ENCODE measurements at places on chromosomes 12 and 14.

DNA sequence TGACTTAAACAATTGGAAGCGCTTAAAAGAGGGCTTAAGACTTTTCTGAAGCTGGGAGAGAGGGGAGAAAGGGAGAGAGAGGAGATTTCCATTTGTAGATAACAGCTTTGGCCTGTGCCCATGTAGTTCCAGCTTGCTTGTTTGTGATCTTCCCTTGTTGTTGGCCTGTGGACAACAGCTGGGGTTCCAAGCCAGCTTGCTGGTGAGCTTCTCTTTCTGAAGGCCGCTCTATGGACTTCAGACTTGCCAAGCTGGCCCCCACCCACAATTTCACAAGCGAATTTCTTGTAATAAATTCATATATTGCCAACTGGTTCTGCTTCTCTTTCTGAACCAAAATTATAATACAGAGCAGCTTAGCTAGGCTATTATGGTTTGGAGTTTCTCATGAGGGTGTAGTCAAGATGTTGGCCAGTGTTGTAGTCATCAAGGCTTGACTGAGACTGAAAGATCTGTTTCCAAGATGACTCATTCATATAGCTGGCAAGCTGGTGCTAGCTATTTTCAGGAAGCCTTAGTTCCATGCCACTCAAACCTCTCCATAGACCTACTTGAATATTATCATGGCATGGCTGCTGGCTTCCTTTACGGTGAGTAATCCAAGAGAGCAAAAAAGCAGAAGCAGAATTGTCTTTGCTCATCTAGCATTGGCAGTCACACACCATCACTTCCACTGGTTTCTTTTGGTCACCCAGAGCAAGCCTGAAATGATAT lies 89.4 kb downstream of the ATP23 start:
- DNase-seq: no peak

- DNase-seq: no peak
Measured at GRCh38 chr14:56905282-56905681, 95.0 kb upstream of the OTX2 start.

DNA sequence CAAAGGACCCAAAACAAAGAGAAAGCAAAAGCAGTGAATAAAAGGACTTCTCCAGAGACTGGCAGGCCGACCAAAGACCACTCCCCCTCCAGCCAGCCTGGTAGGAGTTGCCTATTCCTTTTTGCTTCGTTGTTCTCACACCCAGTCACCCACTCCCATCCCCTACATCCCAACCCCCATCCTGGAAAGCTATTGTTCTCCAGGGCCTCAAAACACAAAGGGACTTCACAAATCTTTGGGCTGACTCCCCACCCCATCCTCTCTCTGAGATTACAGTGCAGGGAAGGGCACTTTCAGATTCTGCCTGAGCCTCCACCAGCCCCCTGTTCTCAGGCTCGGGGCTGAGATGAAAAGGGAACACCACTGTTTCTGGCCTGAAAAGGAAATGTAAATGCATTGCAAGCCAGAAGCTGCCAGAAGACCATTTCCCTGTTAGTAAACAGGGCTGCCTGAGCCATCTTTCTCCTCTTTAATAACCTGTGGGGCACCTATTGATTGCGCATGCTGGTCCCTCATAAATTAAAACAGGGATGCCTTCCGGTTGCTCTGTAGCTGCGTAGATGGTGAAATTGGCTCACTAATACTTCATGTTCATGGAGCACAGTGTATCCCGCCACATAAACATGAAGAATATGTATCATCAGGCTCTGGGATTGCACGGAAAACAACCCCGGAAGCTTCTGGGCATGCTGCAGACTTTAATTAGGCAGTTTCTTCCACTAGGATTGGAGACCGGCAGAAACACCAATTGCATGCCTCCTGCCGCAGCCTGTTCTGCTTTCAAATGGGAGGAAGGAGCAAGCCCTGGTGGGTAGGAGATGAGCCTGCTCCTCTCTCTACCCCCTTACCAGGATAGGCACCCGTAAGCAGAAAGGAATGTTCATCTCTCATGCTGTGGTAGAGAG lies 130.3 kb upstream of the FUT8 start:
- DNase-seq: no peak

GRCh38 chr14:67423424-67423823 lies 11.5 kb upstream of the PLEK2 start:
- no peak for DNase-seq

DNA sequence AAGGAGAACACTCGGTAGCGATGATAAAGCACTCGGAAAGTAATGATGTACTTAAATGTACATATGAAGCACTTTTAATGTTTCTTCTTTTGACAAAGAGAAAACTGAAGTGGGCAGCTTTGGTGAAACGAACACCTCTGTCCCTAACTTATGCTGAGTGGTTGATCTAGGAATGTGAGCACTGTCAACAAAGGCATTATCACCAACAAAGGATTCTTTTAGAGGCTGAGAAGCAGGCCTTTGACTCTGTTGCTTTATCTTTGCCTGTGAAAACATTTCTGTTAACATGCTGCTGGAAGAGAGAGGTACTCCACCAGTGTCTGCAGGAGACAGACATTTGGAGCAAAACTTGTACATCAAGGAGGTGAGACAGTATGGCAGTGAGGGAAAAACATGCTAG lies 103.2 kb upstream of the VRK1 start:
- DNase-seq: no peak

DNA sequence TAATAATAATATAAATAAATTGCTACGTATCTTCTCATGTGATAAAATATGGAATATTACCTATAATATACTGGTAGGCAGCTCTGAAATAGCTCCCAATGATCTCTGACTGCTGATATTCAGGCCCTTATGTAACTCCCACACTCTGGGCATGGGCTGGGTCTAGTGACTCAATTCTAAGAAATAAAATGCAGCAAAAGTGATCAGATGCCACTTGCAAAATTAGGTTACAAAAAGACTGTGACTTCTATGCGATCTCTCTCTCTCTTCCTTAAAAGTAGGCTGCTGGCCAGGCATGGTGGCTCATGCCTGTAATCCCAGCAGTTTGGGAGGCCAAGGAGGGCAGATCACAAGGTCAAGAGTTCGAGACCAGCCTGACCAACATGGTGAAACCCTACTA lies 10.3 kb upstream of the CACNB3 start:
- DNase-seq: no peak

DNA sequence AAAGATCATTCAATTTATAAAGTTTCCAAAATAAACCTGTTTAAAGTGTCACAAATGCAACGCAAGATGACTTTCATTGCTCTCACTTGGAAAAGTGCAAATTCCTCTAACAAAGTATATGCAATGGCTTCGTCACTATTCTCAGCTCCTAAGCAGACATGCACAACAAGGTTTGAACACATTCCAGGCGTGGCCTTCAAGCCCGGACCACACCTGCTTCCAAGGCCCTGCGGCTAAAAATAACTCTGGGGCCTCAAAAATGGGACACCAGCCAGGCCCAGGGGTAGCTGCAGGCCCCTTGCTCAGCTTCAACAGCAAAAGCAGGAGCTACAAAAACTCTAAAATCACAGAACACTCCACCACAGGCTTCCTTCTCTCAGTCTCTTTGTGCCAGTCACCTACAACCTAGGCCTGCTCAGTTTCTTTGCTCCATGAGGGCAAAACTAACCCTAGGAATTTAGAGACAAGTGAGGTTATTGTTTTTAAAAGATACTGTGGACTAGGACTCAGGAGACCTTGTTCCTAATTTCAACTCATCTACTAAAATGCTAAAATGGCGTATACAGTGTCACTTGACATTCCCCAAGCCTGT lies 29.3 kb downstream of the DUSP16 start:
- no peak for DNase-seq

GRCh38 chr12:90071996-90072395 lies 363.4 kb upstream of the ATP2B1 start:
- no peak for DNase-seq

- no peak for DNase-seq
Measured at GRCh38 chr12:132159555-132160003, 15.3 kb downstream of the NOC4L start.

- no peak for DNase-seq
Measured at GRCh38 chr14:78346747-78347146, 176.6 kb downstream of the NRXN3 start.

- no peak for DNase-seq
Measured at GRCh38 chr12:129901254-129901653, 2.6 kb downstream of the TMEM132D start.

DNA sequence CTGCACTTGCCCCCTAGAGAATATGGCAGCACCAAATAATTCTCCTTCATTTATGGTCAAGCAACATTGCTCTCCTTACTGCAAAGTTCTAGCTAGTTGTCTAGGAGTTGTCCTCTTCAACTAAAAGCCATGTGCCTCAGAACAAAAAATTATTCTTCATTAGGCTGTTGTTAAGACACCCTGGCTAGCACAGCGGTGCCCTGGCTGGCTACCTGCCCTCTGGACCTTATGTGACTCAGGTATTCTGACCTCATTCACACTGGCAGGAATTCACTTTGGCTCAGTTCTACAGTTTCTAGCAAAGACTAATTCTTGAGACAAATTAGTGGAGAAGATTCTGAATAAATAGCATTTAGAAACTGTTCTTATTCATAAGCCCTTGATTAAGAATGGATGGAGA lies 224.4 kb upstream of the KRR1 start:
- DNase-seq: no peak

DNA sequence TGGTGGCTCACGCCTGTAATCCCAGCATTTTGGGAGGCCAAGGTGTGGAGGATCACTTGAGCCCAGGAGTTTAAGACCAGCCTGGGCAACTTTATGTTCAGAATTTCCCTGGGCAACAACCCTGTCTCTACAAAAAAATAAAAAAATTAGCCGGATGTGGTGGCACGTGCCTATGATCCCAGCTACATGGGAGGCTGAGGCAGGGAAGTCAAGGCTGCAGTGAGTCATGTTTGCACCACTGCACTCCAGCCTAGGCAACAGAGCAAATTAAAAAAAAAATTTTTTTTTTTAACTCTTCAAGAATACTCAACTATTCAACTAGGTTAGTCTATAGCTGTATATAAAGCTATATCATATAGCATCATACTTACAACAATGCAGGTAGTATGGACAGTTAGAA lies 113.0 kb downstream of the RALGAPA1 start:
- no peak for DNase-seq

- no peak for DNase-seq
Measured at GRCh38 chr12:128613837-128614590, 209.7 kb downstream of the SLC15A4 start.

- no peak for DNase-seq
Measured at GRCh38 chr12:104733717-104734175, 224.3 kb downstream of the SLC41A2 start.

DNA sequence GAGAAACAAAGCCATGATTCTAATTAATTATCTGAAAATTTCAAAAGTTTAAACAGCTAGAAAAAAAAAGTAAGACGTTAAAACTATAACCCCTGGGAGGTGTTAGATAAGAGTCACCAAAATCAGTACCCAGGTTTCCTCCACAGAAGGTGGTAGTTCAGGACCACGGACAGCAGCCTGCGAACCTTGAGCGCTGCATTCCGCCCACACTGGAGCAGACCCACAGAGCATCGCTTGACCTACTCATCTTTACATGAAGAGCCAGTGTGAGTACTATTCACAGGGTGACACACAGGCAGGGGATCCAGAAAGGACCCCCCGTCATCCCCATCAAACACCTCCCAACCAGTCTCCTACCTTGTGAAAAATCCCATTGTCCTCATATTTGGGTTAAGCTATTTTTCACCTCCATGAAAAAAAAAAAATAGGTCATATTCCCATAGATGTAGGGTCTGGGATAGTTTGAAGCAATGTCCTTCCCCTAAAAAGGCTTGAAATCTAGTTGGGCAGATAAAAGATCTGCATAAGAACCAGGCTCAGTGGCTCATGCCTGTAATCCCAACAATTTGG lies 8.8 kb upstream of the CHGA start:
- no peak for DNase-seq

GRCh38 chr14:61387076-61387475 lies 65.7 kb downstream of the PRKCH start:
- no peak for DNase-seq

GRCh38 chr14:23352506-23353432 lies at the start of gene SLC22A17:
Gene SLC22A17 (minus strand): TSS chr14:23352887.
- DNase-seq: peak; percentile 21

Measured in stimulated activated CD8-positive, alpha-beta memory T cell treated with anti-CD3 and anti-CD28 coated beads, Interleukin-2, amount 100 ng/mL, for 1 hour (primary cell).